ENCODE measurements at places on chromosomes 2 and 18.

DNA sequence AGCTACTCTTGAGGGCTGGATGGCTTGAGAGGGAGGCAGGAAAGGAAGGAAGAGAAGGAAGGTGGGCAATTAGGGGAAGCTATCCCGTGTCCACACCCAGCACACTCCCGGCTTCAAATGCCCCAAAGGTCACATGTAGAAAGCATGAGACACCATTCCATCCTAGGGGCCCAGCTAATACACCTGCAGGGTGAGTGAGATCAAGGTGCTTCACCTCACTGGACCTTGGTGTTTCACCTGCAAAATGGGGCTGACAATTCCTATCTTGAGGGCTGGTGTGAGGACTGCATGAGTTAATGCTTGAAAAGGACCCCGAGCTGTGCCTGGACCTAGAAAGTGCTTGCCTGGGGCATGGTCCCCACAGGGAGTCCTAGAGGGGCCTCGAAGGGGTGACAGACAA lies 50.8 kb upstream of the SMAD7 start:
- no peak for DNase-seq

DNA sequence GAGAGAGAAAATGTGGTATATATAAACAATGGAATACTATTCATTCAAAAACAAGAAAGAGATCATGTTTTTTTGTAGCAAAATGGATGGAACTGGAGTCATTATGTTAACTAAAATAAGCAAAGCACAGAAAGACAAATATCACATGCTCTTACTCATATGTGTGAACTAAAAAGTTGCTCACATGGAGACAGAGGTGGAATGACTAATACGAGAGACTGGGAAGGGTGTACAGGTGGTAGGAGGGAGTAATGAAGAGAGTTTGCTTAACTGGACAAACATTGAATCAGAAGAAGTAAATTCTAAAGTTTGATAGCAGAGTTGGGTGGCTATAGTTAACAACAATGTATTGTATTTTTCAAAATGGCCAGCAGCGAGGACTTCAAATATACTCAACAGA lies 1080.7 kb upstream of the CHAC2 start:
- no peak for DNase-seq

DNA sequence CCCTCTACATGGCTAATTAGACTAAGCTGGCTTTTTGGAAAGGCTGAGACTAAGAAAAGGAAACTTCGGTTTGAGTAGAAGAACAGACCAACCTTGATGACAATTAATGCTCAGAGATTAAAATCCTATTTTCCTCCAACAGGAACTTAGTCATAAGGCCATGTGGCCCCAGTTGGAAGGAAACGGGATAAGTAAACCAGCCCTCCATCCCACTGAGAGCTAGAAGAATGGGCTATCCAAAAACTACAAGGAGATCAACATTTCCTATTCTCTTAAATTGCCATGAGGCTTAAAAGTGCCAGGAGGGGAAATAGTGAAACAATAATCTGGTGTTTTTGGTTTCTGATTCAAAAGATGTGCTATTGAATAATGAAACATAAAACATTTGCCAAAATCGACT lies 216.6 kb downstream of the PAX3 start:
- DNase-seq = no peak

DNA sequence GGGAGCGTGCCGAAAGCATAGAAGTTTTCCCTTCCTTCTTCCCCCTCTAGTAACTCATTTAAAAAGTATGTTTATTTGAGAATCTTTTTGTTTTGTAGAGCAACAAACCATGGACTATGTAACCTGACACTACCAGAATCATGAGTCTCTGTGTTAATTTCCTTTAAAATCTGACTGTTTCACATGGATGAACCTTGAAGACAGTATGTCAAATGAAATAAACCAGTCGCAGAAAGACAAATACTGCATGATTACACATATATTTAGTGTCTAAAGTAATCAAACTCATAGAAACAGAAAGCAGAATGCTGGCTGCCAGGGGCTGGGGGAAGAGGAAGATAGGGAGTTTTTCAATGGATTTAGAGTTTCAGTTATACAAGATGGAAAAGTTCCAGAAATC lies 32.3 kb downstream of the PTPN2 start:
- no peak for DNase-seq

DNA sequence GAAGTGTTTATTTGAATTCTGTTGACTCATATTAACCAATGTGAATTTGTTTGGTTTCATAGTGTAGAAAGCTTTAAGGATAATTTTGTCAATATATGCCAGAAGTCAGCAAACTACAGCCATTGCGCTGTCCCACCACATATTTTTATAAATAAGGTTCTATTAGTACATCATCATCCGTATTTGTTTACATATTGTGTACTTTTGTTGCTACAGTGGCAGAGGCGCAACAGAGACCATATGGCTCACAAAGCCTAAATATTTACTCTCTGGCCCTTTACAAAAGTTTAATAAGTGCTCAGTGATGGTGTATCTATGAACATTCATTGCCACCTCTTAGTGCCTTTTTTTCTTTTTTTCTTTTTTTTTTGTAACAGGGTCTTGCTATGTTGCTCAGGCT lies 6.4 kb downstream of the ERLEC1 start:
- DNase-seq = no peak

- DNase-seq = no peak
Observed at GRCh38 chr2:17251171-17251570, 267.1 kb downstream of the RAD51AP2 start.

DNA sequence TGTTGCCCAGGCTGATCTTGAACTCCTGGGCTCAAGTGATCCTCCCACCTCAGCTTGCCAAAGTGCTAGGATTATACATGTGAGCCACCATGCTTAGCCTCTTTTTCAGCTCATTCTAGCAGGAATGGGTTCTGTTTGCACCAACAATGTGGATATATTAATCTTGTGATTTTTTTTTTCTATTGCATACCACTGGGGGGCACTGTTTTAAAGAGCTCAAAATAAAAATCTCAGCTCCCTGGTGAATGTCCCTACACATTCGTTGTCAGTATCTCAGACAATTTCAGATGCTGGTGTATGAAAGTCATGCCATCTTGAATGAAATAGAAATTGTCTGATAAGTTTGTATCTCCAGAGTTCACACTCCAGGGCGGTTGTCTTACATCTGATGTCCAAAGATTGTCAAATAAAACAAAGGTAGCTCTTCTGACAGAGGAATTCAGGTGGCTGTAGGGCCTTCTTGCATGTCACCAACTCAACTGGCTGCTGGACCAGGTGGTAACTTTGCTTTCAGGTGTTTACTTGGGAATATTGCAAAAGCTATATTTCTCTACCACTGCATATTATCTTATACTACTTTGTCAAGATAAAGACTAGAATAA lies 3.1 kb upstream of the MATN3 start:
- no peak for DNase-seq

- DNase-seq = no peak
Observed at GRCh38 chr18:62460851-62461300, 61.9 kb upstream of the ZCCHC2 start.

GRCh38 chr2:220670511-220670910 lies 901.6 kb downstream of the EPHA4 start:
- DNase-seq = no peak

- DNase-seq = no peak
Observed at GRCh38 chr18:24611075-24611474, 150.6 kb downstream of the HRH4 start.

GRCh38 chr2:128298286-128298685 lies 20.4 kb downstream of the HS6ST1 start:
- DNase-seq = no peak
